ENCODE measurements at places on chromosomes 6 and 20.

DNA sequence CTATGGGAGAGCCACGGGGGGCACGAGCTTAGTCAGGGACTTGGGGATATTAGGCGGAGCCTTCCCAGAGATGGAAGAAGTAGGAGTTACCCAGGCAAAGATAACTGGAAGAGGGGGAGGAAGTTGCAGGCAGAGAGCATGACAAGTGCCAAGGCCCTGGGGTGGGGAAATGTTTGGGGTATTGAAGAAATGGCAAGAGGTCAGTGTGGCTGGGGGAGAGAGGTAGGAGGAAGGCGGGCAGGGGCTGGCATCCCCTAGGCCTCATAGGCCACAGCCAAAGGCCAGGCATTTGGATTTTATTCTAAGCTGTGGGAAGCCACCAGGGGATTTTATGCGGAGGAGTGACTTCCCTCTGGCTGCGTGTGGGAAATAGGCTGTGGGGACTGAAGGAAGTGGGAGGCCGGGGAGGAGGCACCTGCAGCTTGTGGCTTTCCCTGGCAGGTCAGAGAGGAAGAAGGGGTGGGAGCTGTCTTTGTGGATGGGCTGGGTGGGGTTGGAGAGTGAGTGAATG, 22.7 kb downstream of the SNAI1 start:
- no peak for DNase-seq

GRCh38 chr6:77548190-77548589, 84.9 kb upstream of the HTR1B start:
- no peak for DNase-seq

GRCh38 chr20:37375227-37375626, 29.3 kb downstream of the SRC start:
- DNase-seq: no peak

- DNase-seq: no peak
These were observed 138.4 kb upstream of the SPACA1 start for GRCh38 chr6:87908978-87909811.

- DNase-seq: no peak
These were observed 25.2 kb upstream of the C20orf204 start for GRCh38 chr20:64010711-64011237.

DNA sequence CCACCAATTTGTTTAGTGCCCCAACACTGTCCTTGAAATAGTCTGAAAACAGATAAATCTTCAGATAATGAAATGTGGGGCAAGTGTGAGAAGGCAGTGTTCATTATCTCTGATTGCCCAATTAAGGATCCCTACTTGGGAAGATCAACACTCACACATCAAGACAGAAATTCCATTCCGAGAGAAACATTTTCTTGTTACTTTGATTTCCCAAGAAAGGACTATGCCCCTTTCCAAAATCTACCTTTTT, 16.2 kb downstream of the HMGN4 start:
- no peak for DNase-seq

DNA sequence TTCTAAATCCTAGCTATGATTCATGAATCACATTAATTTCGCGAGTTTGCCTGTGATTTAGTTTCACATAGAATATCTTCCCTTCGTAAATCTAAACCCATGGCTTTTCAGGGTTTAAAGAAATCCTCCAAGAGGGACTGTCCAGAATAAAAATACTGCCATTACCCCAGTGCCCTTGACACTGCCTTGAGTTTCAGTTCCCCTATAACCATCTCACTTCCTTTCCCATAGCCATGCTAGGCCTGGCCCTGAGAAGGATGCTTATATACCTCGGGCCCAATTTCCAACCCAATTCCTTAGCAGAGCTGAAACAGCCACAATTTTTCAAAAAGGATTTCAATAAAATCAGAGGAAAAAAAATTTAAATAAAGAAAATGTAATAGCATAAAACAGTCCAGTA, 697.3 kb downstream of the FRK start:
- no peak for DNase-seq

DNA sequence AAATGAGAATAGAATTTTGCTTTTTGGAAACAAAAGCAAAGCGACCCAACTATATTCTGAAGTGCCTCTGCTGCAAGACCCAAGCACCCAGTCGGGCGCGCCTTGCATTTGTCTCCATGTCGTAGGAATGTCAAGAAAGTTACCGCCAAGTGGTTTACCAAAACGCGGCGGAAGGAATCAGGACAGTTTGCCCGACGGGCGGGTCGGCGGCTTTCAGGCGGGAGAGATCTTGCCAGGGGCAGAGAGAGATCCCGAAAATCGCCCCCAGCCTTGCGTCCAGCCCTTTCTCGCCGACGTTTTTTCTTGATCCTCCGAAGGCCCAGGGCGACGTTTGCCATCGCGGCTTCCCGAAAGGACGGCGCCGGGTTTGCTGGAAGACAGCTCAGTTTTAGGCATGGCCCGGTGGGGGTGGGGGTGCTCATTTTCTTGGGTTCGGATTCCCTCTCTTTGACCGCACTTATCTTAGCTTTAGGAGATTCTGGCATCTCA, 4.0 kb upstream of the LIN28B start:
- no peak for DNase-seq

DNA sequence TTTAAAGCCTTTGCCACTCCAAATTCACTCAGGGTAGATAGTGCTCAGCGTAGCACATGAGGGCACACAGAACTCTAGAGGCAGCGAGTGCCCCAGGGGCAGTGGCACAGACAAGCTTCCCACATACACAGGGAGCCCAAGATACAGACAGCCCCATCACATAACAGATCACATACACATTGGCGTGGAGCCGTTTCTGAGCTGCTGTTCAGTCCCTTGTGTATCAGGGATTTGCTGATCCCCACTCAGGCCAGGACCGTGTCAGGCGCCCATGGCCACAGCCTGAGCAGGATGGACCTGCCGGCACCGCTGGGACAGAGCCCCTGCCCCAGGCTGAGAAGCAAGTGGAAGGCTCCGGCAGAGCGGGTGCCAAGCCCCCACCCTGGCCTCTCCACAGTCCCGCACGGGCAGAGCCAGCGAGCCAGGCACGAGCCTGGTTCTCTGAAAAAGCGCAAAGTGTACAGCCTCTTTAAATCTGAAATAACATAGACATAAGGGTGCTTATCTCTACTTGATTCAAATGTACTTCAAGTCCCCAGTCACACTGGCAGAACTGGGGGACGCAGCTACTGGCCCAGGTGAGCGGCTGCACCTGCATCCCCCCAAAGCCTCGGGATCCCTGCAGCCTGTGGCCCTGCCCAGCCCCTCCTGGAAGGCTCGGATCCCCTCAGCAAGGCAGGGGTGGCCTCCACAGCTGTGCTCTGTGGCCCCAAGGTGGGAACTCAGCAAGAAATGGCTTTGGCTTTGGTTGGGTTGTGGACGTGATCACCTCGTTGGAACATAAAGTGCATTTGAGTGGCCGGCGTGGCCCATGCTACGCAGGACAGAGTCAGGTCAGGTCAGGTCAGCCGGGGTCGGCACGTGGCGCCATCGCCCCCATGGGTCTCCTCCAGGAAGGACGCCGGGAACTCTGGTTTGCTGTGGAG, 231.3 kb downstream of the ERMARD start:
- DNase-seq: no peak

GRCh38 chr20:45157962-45158361, 16.7 kb upstream of the PI3 start:
- no peak for DNase-seq

DNA sequence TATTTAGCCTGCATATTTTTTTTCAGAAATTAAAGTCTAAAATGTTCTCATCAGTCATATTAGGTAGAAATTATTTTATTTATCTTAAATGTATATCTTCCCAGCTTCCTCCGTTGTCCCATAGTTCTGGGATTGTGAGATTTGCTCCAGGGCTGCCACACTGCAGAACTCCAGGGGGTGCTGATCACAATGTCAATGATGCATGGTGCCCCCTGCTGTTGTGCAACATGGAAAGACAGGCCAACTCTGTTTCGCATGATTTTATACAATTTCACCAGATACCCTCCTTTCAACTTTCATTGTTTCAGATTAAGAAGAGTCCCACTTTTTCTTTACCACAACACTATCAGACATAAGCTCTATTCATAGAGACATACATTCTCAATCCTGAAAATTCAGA, 35.9 kb downstream of the ID4 start:
- DNase-seq: no peak

DNA sequence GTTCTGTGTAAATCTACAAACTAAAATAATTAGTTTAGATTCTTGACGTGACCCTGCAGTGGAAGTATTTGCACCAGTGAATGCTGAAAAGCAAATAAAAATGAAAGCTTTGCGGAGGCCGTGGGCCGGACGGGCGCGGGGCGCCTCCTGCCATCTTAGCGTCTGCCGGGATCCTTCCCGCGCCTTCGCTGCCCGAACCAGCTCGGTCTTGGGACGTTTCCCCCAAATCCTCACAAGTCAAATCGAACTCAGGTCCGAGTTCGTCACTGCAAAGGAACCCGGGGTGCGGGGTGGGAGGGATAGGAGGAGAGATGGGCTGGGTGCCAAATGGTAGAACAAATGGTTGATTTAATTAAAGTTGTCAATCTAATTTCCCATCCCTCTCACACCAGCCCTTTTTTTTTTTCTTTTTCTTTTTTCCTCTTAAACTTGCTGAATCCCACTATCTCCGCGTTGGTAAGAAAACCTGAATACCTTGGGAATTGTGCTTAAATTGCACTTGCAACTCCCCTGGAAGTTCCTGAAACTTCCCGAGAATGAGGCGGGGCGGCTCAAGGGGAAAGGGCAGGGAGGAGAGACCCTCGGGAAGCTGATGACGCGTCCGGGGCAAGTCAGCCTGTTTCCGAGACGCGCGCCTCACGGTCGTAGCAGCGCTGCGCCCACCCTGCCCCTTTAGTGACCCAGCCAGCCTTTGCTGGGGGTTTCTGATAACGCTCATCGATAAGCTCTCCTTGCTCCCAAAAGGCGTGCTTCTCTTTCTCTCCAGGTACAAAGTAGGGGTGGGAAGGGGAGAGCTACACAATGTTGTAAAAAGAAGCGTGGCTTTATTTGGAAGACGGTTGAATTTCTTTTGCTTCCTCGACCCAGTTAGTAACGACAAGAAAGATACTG, 1.8 kb downstream of the GJA1 start:
- no peak for DNase-seq

DNA sequence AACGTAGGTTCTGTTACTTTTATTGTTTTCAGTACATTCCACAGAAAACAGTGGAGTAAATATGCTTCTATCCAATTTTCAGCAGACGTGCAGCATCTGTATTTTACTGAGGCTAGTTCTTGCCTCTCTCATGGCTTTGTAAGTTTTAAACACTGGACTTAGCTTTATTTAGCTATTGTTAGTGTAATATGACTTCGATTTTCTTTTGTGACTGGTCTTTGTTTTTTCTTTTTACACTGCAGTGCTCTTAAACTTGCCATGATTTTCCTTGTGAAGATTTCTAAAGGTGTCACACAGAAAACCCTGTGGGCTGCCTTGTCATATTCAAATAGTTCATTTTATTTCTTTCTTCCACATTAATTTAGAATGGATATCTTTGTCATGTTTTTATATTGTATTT, 1234.9 kb upstream of the CITED2 start:
- no peak for DNase-seq

DNA sequence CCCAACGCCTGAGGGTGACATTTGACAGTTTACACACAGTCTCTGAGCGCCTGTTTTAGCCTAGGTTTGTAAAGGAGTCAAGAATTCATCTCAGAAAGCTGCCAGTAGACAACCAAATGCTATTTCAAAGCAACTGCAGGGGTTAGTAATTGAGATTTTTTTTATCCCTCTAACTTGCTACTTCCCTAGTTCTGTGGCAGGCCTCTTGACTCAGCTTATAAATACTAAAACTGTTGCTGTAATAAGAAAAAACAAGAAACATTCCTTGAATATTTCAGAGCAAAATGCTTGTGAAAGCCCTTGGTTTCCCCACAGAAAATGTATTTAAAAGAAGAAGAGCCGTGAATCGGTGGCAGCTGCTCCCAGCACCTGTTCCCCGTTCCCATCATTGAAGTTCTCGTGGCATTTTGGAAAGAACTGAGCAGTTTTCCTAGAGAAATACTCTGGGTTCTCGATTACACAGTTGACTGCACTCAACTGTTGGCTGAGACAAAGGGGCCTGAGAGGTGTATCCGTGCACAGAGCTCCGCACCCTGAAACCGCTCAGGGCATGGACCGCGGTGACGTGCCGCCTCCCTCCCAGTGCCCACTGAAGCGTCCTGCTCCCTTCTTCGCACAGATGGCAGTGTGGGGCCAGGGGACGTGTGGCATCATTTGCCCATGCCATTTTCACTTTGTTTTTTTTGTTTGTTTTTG, 20.9 kb downstream of the DLL1 start:
- no peak for DNase-seq

DNA sequence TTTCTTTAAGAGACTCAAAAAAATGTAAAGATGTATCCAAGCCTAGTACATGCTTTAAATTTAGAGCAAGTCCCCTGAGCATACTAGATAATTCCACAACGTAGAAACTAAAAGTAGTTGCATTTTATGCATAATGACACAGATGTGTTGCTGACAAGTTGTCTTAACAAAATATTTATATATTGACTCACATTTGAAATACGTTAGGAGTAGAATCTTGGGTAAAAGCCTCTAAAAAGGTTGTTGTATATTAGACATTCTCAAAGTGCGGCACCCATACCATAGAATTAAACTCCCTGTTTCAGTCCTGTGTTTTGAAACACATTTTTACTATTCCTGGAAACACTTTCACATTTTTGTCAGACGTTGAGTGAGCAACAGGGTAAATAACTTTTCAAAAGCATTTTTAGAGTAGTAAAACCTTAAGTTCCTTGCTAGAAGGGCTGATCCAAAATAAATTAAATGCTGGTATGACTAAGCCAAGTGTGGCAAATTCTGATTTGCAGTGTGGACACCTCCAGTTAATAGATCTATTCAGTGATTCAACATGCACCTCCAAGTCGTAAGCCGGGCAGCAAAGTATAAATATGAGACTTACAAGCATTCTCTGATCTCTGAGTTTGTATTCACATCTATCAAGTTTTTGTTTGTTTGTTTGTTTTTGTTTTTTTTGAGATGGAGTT, 97.5 kb downstream of the GMDS start:
- DNase-seq: no peak

GRCh38 chr20:24479595-24479994, 10.2 kb downstream of the SYNDIG1 start:
- no peak for DNase-seq

- no peak for DNase-seq
These were observed at the start of gene HLA-DOA for GRCh38 chr6:33008944-33009861. HLA-DOA (minus strand) TSS chr6:33009591.

DNA sequence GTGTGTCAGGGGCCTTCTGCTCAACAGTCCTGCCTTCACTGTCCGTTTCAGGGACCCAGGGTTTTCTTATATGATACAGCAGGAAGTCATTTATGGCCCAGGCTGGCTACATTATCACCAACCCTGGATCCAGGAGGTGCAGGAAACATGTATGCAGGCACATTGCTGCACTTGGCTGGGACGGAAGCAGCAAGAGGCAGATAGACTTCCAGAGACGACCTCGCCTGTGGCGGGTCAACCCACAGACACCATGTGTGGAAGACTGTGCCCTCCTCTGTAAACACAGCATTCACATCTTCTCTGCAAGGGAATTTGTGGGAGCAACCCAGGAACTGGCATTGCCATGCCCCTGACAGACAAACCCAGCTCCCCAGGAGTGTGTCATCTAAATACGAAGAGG, 43.7 kb downstream of the TBC1D7 start:
- DNase-seq: no peak

- DNase-seq: no peak
These were observed 258.8 kb downstream of the GMDS start for GRCh38 chr6:1986454-1987243.

- DNase-seq: no peak
These were observed 17.1 kb downstream of the REPS1 start for GRCh38 chr6:138970856-138971425.

- no peak for DNase-seq
These were observed 12.2 kb upstream of the NCOA3 start for GRCh38 chr20:47489448-47489872.

GRCh38 chr20:38751360-38751976, 3.2 kb downstream of the ACTR5 start:
- no peak for DNase-seq

GRCh38 chr20:37406010-37406998, 60.4 kb downstream of the SRC start:
- peak; percentile 63 for DNase-seq
